ENCODE measurements at places on chromosomes 3 and 15.

DNA sequence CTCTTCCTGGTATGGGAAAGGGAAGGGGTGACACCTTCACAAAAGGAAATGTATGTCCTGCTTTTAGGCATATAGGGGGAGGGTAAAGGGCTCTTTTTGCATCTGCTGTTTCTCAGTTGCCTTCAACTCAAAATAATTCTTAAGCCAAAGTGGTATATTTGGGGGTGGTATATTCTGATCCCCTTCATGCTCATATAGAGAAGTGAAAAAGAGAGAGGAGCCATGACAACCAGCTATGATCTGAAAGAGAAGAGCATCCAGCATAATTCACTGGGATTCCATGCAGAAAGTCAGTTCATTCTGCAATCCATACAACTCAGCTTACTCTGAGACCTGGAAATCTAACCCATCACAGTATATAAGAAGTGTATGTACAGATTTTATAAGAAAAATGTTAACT, 22.3 kb downstream of the DENND6A start:
- DNase-seq = no peak

- DNase-seq = peak; percentile 20
Observed at GRCh38 chr15:46091860-46092450, 457.1 kb downstream of the SQOR start.

- no peak for DNase-seq
Observed at GRCh38 chr3:38824349-38824748, 8.3 kb upstream of the SCN10A start.

DNA sequence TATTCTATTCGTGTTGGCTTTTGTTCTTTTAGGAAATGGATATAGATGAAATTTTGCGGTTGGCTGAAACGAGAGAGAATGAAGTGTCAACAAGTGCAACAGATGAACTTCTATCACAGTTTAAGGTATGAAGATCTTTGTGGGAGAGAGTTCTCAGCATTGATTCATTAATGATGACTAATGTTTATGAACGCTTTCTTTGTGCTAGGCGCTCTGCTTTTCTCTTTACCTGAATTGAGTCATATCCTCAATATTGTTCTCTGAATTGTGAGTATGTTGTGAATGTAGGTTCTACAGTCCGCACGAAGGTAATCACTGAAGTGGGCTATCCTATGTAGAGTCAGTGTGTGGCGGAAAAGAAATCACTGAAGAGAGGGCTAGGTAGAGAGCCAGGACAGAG, 81.2 kb downstream of the CHD2 start:
- no peak for DNase-seq

- DNase-seq = peak; percentile 33
Observed at GRCh38 chr3:76497636-76498035, 542.3 kb upstream of the ROBO2 start.

DNA sequence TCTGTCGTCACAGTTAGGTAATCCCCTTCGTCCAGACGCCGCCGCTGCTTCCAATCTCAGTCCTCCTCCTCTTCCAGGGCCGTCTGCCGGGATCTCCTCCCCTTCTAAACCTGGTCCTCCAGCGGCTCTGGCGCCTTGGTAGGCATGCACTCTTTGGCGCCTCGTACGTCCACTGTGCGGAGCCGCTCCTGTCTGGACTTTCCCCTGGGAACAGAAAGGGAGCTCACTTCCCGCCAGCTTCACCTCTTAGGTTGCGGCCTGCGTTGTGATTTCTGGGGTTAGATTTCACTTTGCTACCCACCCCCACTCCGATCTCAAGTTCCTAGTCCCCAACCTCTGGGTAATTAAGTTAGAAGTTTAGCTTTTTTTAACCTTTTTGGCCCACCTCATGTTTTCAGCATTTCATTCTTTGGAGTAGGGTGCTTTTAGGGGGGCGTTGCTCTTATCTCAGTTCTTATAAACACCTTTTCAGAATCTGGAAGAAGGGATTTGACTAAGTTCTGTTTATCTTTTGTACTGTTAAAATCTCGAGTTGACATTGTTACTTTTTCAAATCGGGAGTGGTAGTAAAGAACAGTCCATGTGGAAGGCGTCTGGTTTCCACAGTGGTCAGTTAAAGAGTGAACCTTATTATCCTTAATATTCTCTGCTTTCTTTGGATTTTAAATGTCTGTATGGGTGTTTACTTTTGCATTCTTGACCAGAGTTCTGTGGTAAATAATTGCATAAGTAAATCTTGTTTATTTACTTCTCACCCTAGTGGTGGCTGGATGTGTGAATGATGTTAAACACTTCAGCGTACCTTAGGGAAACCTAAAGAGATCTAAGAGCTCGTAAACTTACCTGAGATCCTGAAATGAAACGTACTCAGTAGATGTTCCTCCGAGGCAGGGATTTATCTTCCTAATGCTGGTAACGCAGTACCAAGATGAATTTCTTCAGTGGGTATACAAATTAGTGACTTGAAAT, 611 bp downstream of the CTDSPL2 start:
- peak; percentile 23 for DNase-seq

DNA sequence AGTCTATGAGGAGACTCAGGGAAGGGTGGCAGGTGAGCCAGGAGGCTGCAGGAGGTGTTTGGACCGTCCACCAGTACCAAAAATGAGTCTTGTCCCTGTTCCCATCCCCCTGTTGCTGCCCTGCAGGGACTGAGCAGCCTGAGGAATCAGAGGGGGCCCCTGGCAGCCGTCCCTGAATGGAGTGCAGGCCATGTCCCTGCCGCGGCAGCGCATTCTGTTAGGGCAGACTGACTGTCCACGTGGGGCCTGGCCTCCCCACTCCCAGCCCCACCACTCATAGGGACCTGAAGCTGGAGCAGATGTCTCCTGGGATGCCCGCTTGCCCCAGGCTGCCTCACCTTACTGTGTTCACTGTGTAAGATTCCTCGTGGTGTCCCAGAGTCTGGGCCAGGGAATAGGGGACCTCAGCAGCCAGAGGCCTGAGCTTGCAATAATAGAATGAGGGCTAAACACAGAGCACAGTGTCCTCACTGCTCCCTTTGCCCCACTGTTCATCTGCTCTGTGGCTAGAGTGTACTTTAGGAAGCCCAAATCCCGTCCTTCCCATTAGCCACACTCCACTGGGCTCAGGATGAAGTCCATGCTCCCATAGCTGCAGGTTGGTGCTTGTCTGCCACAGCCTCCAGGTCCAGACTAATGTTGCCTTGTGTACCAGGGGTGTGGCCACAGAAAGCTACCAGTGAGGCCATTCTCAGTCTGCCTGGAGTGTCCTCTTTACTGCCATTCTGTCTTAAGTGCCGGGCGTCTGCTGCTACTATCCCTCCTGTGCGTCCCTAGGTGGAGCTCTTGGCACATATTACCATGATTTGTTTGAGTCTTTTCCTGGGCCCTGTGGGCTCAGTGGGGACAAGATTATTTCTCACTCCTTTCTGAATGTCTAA, 63.2 kb downstream of the HCN4 start:
- peak; percentile 71 for DNase-seq

Measured in NT2/D1 (cell line).